Stimulated activated CD4-positive, alpha-beta T cell treated with anti-CD3 and anti-CD28 coated beads, TNF-alpha, amount 100 ng/mL, for 1 hour (primary cell): ENCODE measurements at places on chromosomes 6 and 20.

DNA sequence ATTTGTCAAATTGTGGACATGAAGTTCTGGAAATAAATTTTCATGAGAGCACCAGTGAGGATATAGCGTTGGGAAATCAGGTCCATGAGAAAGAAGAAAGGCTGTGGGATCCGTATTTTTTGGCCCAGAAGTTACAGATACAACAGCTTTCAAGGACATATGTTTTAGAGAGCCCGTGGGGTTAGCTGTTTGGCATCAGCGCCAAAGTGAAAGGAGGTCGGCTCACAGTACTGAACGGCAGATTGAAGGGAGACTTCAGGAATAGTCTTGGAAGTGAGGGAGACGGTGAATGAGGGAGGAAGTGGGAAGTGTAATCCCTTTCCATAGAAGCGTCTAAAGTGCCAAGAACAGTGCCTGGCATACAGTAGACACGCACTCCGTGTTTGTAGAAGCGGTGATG, 31.8 kb downstream of the ZDHHC14 start:
- DNase-seq: no peak

DNA sequence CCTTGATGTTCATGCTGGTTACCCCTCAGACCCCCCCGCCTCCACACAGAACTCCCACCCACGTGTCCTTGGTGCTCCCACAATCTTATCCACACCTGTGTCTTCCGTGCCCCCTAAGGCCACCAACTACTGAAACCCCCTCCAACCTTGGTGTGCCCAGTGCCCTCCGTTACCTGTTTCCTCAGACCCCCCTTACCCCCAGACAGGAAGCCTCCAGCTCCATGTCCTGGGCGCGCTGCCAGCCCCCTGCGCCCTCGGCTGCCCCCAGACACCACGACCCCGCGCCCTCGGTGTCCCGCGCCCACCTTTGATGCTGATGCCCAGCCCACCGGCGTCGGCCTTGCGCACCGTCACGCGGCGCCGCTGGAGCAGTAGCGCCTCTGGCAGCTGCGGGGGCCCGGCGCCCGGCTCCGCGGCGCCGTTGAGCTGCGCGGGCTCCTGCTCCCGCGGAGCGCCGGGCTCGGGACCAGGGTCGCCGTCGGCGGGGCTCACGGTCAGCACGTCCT, 504 bp downstream of the SNTA1 start:
- DNase-seq: no peak

GRCh38 chr6:74609871-74610270, 596.0 kb downstream of the COL12A1 start:
- no peak for DNase-seq

- no peak for DNase-seq
Observed at GRCh38 chr6:5447921-5448320, 186.6 kb downstream of the FARS2 start.

- no peak for DNase-seq
Observed at GRCh38 chr6:137801352-137802114, 65.5 kb upstream of the TNFAIP3 start.

DNA sequence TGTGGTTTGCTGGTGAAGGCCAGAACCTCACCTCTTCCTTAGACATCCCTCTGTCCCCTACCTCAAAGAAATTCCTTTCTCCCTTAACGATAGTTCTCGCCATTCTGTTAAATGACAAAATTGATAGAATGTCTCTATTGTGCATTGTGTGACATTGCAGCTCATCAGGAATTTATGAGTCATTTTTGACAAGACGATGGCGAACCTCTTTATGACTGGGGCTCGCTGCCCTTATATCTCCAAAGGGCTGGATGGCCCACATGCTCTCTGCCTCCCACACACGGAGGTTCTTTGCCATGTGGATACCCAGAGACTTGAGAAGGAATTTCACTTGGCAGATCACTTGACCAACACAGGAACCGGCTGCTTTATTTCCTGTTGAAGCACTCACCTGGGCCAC, 66.8 kb upstream of the RPS6KA2 start:
- DNase-seq: no peak

GRCh38 chr6:135451617-135452190, 45.8 kb downstream of the AHI1 start:
- no peak for DNase-seq

DNA sequence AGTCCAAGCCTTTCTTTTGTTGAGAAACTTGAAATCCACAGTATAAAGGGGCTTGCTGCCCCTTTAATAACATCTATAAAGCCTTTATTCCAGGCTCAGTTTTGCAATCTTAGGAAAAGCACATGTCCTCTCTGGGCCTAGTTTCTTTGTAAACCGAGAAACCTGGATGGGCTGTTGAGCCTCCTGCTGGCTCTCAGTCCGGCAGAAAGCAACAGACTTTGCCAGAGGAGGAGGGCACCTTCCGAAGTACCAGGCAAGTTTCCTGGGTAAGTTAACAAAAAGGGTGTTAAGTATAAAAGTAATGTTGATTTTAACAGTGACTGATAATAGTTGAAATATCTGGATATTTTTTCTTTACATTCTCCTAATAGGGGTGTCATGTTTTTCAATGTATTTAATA, 99.0 kb upstream of the POPDC3 start:
- no peak for DNase-seq

- no peak for DNase-seq
Observed at GRCh38 chr6:148530976-148531375, 188.3 kb downstream of the SASH1 start.

DNA sequence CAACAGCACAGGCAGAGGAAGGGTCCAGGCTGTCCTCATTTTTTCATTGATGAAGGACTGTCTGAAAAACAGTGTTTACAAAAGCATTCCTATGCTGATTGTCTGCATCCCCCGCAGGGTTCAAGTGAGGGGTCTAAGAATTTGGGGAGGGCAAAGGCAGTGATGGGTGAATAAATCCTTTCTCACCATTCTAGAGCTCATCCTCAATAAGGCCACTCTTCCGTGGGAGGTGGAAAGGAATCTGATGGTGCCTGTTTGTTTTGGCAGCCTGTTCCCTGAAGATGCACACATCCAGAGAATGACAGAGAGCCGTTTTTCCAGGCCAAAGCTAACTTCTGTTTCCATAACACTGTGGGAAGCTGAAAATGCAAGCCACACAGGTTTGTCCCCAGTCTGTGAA, 164.5 kb downstream of the MOXD1 start:
- DNase-seq: no peak

- no peak for DNase-seq
Observed at GRCh38 chr6:57298741-57299140, 18.7 kb upstream of the PRIM2 start.

DNA sequence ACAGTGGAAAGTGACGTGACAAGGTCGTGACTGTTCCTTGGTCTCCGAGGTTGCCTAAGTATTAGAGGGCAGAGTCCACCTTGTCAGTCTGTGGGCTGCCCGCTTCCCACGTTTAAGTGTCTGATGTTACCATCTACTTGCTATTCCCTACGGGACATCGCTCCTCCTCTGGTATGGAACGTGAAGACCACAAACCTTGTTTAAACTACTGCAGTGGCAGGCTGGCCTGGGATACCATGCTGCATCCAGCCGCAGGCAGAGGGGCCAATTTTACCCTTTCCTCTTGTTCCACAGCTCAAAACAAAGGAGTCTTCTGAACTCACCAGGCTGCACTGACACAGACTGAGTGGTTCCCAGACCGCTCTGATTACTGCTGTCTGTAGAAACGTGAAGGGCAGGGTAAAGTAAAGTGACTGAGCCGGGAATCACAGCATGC, 275.9 kb downstream of the FOXC1 start:
- DNase-seq: no peak

- DNase-seq: no peak
Observed at GRCh38 chr20:2799271-2799670, 1.2 kb downstream of the CPXM1 start.

GRCh38 chr6:145270464-145270863, 464.9 kb downstream of the EPM2A start:
- DNase-seq: no peak

- no peak for DNase-seq
Observed at GRCh38 chr20:12152996-12153395, 235.3 kb downstream of the BTBD3 start.

DNA sequence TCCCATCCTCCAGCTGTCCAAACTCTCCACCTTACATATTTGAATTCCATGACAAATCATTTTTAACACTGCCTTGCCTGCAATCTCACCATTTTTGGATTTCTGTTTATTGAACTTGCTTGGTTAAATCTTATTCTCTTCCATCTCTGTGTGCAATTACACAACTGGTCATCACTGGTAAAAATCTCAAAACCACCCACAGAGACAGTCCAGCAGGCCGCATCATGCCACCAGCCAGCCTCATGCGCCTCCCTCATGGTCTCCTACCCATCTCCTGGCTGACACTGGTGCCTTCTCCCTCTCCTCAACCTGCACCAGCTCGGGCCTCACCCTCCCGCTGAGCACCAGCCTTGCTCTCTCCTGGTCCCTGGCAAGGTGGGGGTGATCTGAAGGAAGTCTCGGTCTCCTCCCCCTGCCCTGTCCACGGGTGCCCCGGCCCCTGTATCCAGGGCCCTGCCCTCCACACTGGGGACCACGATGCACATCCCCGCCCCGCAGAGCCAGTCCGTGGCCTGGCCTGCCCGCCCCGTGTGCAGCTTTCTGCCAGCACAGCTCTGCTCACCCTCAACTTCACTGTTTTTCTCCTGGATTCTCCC, 92.0 kb downstream of the THBS2 start:
- no peak for DNase-seq

- no peak for DNase-seq
Observed at GRCh38 chr6:45808917-45809316, 206.7 kb downstream of the CLIC5 start.

DNA sequence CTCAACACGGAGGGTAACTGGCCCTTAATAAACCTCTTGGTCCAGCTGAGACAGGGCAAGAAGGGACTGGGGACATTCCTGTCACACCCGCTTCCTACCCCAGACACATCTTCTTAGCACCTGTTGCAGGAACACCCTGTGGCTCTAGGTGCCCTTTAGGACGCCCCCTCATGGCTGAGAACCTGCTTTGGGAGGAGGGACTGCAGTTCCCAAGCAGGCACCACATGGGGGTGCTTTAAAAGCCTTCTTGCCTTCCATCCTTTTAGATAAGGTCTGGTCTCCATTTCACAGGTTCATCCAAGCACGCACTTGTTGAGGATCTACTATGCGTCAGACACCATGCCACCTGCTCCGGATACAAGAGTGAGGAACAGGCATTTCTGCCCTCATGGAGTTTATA, 26.6 kb downstream of the NSFL1C start:
- DNase-seq: no peak

DNA sequence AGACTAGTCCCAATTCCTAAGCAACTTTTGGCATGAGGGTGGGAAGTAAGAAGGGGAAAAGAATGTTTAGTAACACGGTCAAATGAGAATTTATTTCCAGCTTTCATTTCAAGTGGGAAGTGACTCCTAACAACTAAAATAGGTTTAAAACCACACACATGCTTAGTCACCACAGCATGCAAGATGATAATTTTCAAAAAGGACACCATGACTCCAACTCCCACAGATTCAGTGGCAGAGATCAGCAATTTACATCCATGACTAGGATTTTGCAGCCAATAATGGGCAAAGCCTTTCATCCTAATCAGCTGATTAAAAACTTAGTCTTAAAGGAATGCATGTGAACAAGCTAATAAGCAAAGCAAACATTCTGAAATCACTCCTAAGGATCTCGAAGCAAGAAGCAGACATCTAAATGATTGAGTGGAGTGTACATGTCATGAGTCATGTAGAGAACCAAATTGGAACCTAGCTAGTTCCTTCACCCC, 48.1 kb upstream of the GCLC start:
- no peak for DNase-seq

DNA sequence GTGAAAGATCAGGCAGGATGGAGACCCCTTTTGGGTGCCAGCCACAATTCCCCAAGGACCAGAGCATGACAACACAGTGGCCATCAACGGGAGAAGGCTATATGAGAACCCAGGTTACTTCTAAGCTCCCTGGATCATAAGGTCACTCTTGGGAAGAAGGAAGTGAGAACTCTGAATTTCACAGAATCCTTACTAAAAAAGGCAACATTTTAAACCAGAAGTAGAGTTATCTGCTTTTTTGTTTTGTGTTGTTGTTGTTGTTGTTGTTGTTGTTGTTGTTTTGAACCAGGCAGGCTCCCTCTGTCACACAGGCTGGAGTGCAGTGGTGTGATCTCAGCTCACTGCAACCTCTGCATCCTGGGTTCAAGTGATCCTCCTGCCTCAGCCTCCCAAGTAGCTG, 107.4 kb upstream of the TNFAIP3 start:
- DNase-seq: no peak

DNA sequence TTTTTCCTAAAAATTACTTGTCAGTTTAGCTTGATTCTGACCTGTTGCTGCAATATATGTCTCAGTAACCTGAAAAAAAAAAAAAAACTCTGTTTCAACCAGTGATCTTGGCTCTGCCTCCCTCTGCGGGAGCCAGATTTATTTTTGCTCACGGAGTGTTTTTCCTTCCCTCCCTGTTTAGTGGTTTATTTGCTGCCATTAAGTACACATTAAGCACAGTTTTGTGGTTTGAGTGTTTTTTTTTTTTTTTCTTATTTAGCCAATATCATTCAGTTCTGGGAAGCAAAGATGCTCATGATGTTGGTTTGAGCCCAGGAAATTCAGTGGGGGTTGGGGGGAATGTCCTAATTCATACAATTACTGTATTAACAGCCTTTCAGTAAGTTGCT, 110.1 kb upstream of the GPR6 start:
- DNase-seq: no peak

DNA sequence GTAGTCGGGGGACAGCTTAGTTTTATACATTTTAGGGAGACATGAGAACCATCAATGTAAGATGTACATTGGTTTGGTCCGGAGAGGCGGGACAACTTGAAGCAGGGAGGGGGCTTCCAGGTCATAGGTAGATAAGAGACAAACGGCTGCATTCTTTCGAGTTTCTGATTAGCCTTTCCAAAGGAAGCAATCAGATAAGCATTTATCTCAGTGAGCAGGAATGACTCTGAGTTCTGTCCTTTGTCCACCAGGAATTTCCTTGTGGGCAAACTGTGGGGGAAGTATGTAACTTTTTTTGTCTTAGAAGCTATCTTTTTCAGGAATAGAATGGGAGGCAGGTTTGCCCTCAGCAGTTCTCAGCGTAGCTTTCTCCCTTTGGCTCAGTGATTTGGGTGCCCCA, 1.4 kb downstream of the YTHDF1 start:
- DNase-seq: no peak

DNA sequence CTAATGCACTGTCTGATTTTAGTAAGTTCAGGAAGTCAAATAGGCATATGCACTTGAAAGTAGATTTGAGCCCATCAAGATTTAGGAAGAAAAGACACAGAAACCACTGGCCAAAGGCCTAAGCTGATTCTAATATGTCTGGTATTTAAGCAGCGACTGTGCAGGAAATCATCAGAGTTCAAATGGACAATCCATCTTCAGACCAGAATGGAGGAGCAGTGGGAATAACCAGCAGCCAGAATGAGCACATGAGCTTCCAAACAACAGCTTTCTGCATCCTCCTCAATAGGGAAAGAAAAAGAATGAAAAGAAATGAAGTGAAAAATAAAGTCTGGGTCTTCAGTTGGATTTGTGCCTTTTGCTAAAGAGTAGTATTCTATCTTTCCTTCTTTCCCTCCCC, 50.6 kb downstream of the SOD2 start:
- no peak for DNase-seq

DNA sequence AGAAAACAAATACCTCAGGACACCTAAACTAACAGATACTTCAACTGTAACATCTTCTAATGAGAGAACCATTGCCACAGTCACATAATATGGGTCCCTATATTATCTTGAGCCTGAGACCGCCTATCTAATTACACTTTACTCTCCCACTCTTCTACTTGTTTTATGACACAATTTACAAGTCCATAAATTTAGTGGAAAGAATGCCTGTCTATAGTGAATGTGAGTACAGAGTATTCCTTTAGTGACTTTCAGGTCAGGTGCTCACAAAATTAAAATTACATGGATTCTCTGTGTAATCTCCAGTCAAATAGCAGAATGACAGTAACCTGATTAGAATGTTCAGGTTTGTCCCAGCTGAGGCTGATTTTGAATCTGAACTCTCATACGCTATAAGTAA, 624.1 kb downstream of the PKHD1 start:
- no peak for DNase-seq
